ENCODE measurements at places on chromosomes 12 and 14.

DNA sequence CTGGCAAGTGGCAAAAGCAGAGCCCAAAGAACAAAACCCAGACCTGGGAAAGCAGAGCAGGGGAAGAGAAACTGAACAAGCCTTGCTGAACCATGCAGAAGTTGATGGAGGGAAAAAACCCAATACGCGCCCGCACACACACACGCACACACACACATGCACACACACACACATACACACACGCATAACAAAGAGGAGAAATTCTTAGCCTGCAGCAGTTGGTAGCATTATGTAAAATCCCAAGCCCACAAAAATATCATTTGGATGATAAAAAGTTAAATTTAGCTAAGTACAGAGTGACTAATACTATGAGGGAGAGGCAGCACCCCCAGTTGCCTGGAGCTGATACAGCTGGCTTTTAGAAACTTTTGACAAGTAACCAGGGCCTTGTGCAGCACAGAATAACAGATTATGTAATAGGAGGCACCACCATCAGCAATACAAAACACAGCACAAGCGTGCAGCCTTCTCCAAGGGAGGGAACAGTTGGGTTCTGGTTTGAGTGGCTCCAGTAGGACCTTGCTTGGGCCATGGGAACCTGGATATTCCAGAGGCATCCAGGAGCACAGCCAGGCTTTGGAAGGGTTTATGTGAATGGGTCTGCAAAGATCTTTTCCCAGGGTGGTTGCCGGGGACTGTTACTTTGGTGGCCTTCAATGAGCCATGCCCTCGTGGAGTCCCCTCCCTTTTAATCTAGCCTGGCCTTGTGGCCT is 35.3 kb downstream of the PITPNM2 start:
- no peak for DNase-seq

GRCh38 chr12:56600753-56601152 is 29.4 kb downstream of the BAZ2A start:
- DNase-seq, result no peak

DNA sequence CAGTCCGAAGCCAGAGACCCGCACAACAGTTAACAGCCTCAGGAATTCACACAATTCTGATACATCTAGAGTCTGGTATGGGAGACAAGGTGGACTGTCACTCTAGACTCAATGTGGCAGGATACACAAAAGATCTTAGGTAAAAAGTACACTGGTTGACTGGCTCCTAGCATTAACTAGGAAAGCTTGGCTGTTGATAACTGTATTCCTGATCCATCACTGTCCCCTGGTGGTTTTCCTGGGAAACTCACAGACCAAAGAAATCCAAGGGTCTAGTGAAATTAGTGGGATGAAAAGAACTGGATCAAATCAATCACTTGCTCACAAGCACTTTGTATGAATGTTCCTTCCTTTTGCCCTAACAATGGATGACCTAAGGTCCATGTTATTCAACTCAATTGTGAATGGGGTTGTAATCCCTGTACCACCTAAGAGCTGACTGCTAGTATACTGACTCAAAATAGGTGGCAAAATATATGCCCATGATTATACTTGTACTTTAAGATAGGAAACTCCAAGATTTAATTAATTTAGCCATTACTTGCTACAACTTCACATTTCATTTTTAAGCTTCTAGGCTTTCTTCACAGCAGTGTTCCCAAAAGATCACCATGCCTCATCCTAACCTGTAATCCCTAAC is 14.0 kb downstream of the NPC2 start:
- DNase-seq, result no peak

DNA sequence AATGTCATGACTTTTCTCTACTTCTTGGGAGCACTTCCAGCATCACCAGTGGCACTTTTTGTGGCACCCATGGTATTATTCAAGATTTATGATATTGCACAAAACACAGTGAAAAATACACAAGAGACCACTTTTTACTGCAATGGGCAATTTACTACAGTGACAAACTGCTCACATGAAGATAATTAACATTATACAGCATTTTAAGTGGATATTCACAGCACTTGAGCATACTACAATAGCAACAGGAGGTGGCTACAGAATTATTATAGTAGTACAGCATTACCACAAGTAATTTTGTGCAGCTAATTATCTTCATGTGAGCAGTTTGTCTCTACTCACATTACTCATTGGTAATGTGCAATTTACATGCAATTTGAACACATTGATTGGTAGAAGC is 18.3 kb downstream of the IL26 start:
- no peak for DNase-seq

- DNase-seq, result no peak
These were observed 185.8 kb downstream of the DUSP6 start for GRCh38 chr12:89166525-89166934.

DNA sequence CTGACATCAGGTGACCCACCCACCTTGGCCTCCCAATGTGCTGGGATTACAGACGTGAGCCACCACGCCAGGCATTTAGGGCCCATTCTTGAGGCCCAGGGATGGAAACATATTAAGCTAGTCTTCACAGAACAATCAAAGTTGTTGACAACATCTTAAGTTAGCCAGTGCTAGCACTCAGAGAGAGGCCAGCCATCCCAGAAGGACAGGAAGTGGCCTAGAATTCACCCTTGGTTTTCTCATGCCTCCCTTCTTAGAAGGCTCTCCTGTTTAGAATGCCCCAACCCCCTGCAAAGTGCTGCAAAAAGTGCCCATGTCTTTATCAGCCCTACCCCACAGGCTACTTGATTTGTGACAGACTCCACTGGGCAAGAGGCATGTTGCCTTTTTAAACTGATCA is 12.1 kb upstream of the OR6J1 start:
- DNase-seq, result no peak

- DNase-seq, result no peak
These were observed 20.1 kb upstream of the PLEK2 start for GRCh38 chr14:67432050-67432564.

GRCh38 chr12:40168868-40169267 is 55.9 kb upstream of the LRRK2 start:
- DNase-seq, result no peak

DNA sequence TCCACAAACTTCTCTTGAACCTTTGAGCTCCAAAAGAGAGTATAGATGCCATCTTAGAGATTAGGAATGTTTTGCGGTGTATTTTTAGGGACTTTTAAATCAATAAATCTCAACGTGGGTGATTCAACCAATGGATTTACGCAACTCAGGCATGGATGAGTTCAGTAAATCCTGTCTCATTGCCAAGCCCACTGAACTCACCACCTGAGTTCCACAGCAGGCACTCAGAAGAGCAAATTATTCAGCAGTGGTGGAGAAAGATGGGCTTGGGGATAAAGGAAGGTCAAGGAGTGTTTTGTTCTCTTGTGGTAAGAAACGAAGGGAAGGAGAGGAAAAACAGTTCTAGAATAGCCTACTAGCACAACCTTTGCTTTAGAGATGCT is 68.7 kb upstream of the HMGA2 start:
- no peak for DNase-seq

GRCh38 chr14:104422837-104423681 is 156.5 kb upstream of the C14orf180 start:
- DNase-seq, result no peak

All from NK-92 treated with Interleukin-12 subunit alpha and Interleukin-12 subunit beta, amount 100 ng/mL, for 24 hours (cell line).